ENCODE measurements at places on chromosomes 4 and X.

DNA sequence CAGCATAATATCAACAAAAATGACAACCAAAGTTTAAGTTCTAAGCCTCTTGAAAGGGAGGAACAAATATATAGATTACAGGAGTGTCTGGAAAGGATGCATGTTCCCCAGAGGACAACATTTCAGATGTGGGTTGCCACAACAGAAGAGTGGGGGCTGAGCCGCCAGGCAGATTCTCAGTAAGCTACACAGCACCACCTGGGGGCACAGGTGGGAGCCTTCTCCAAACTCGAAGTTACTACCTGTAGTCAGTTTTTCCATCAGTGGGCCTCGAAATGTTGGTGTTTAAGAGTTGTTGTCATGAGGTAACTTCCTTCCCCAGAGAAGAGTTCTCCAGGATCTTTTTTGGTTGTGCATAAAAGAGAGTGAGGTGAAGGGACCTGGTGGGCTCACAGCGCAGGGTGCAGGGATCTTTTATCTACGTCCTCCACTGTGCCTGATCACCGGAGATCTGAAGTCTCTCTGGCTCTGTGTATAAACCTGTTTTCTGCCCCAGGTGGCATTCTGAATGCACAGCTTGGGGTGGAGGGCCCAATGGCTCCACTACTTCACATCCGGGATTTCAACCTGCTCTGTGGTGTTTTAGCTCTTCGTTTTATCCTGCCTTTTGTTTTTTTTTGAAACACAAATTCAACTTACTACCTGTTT lies 58.4 kb upstream of the STS start:
- peak; percentile 14 for DNase-seq

- DNase-seq = no peak
Observed at GRCh38 chr4:182819751-182820150, 97.4 kb downstream of the DCTD start.

DNA sequence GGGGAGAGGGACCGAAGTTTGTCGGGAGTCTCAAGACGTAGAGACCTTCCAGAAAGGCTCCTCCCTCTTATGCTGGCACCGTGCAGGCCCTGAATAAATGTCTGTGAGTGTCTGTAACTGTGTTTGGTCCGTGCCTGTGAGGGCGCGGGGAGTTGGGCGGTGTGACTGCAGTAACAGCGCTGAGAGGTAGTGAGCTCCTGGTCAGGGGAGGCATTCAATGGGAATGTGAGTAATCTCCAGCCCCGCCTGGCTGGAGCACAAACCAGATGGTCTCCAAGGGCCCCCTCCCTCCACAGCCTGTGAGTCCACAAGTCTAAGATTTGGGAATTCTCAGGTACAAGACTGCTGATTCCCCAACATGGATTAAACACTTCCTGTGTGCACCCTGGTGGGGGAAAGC lies 100.0 kb downstream of the HMX1 start:
- DNase-seq = no peak

DNA sequence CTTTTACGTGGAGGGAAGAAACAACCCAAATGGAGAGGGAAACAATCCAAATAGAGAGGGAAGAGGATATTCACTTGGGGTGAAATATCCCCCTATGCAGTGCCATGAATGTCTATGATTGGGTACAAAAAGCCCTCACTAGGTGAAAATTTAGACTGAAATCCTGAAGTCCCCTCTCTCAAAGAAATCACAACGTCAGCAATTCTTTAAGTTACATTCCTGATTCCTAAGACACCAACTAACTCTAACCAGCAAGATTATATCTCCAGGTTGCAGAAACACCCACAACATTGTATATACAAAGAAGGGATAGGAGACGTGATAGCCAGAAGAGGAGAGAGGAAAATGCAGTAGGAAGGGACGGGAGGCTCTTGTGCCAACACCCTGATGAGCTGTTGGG lies 374.3 kb downstream of the DCAF12L2 start:
- DNase-seq = no peak

GRCh38 chrX:39439906-39440798 lies 638.9 kb downstream of the MID1IP1 start:
- no peak for DNase-seq

GRCh38 chr4:103934178-103934789 lies 214.5 kb upstream of the TACR3 start:
- DNase-seq = no peak

DNA sequence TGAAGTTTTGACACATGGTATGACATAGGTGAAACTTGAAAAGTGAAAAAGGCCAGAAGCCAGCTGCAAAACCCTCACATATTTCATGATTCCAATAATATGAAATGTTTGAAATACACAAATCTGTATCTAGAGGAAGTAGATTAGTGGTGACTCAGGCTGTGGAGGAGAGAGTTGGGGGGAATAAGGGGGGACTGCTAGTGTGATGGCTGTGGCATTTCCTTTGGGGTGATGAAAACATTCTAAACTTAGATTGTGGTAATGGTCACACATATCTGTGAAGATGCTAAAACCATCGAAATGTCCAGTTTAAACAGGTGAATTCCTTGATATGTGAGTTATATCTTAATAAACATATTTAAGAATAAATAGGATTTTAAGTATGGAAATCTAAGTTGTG lies 343.5 kb upstream of the SFRP2 start:
- no peak for DNase-seq

- DNase-seq = no peak
Observed at GRCh38 chrX:83501003-83501402, 7.1 kb upstream of the POU3F4 start.

GRCh38 chrX:45622538-45622937 lies 421.9 kb upstream of the DIPK2B start:
- no peak for DNase-seq

DNA sequence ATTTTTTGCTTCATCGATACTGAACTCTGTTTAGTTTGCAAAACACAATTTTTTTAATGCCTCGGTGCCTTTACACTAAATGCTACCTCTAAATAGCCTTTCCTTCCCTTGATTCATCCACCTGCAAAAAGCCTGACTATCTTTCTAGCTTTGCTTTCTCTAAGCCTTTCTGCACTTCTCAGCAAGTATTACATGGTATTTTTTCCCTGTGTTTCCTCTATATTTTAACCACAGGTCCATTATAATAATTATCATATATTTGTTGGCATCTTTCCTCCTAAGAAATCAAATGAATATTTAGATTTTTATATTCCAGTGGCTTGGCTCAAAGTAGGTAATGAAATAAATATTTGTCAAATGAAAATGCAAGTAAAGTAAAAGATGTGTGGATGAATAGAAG lies 196.2 kb downstream of the ARHGAP24 start:
- no peak for DNase-seq

- DNase-seq = no peak
Observed at GRCh38 chrX:16696956-16697355, 15.5 kb downstream of the CTPS2 start.

GRCh38 chr4:173370130-173370476 lies 651 bp upstream of the SAP30 start:
- peak; percentile 43 for DNase-seq

- DNase-seq = no peak
Observed at GRCh38 chr4:10611673-10612072, 72.9 kb downstream of the CLNK start.

DNA sequence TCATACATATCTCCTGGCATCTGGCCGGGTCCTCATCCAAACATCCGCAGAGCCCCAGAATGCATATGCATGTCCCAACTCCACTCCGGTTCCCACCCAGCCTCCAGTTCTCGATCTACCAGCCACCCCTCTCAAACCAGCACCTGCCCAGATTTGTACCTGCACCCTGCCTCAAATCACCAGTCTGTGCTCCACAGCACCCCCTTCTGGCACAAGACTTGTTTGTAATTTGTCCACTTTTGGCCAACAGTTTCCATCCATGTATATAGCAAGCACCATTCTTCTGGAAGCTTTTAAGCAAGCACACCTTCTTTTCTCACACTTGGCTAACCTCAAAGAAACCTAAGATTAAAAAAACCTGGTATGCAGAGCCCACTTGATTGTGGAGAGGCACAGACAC lies 644.1 kb downstream of the MID1IP1 start:
- DNase-seq = peak; percentile 46

- no peak for DNase-seq
Observed at GRCh38 chr4:111836601-111837000, 308.7 kb upstream of the FAM241A start.

GRCh38 chrX:63349307-63349706 lies 1.8 kb downstream of the SPIN4 start:
- no peak for DNase-seq

DNA sequence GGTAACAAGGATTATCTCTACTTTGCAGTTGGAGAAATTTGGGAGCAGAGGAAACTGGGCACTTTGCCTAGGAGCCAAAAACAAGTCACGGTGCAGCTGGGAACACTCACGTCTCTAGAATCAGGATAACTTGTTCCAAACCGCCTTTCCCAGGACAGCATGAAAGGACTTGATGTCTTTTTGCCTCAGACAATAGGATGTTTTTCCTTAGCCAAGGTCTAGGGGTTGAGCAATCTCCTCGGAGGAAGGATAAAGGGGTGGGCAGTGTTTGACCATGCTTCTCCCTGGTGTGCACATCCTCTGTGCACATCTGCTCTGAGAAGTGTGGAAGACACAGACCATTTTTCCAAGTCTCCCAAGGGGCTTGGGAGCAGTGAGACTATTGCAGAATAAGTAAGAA lies 1.7 kb upstream of the SPARCL1 start:
- DNase-seq = no peak

DNA sequence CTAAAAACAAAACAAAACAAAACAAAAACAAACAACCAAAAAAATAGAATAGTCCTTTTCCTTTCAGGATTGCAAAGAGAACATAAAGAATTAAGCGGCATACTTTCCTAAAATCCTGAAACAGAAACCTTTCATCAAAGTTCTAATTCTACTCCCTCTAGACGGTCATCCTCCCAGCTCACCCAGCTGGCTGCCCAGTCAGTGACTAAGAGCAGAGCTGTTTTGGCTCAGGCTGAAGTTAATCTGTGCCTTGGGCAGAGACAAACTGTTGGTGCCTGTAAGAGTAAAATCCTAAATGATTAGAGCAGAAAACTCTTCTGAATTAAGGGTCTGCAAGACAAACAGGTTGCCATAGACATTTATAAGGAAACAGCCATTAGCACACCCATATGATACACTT lies 17.6 kb upstream of the WAS start:
- no peak for DNase-seq

- DNase-seq = no peak
Observed at GRCh38 chr4:91754716-91755115, 549.0 kb upstream of the GRID2 start.

- DNase-seq = no peak
Observed at GRCh38 chrX:153603131-153603656, 4.3 kb upstream of the CCNQ start.

DNA sequence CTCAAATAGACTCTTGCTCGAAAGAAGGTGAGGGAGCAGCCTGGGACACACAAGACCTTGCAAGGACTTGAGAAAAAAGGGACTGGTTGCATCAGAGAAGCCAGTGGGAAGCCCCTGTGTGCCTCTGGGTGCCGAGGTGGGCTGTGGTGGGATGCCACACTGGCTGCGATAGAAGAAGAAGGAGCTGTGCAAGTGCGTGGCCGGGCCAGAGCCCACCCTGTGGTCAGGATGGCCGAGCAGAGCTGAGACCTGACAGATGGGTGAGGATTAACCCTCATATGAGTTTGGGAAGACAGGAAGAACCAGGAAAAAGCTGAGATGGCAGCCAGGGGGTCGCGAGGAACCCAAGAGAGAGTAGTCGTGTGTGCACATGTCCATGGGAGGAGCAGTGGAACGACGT lies 44.6 kb upstream of the HGFAC start:
- no peak for DNase-seq

- no peak for DNase-seq
Observed at GRCh38 chrX:119105826-119106225, 21.8 kb downstream of the KIAA1210 start.

DNA sequence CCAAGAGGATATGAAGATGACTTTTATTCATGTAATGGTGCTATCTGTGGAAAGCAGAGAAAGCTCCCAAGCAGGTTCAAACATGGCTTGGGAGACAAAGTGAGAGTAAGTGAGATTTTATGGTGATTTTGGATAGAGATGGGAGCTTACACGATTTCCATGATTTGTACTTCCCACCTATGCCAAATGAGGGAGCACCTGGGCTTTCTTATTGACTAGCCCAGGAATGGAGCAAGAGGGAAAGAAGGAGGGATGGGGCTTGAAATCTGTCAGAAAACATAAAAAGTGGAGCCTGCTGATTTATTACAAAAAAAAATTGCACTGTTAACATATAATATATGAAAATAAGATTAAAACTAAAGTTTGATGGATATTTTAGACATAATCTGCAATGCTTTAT lies 703.5 kb upstream of the PABPC4L start:
- DNase-seq = no peak

- no peak for DNase-seq
Observed at GRCh38 chr4:7828011-7828720, 111.5 kb downstream of the AFAP1 start.

- peak; percentile 18 for DNase-seq
Observed at GRCh38 chrX:76148753-76149152, 24.1 kb upstream of the PBDC1 start.

- no peak for DNase-seq
Observed at GRCh38 chr4:152981842-152982241, 45.7 kb downstream of the FHDC1 start.

DNA sequence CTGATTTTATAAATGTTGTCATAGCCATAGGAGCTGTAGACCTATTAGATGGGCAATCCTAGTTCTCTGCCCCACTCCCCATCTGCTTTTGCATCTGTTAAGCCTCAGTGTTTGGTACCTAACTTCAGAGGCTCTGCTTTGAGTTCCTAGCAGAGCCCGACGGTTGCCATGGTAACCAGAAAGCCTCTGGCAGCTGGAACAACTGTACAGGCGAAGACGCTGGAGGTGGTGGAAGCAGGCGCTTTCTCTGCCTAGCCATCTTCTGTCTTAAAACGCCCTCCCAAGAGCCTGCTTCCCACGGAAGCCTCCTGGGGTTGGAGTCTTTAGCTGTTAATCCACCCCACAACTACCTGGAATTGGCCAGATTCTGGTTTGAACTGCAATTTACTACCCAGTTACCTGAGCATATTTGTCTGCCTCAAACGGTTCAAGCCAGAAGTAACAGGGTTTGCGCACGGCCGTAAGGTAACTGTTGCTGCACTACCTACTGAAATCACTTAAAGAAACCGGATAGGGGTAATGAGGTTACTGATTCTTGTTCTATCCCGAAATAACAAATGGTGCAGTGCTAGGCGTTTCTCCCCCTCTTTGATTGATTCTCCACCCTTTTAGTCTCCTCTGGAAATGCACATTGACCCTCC lies 1.0 kb upstream of the GABRG1 start:
- DNase-seq = no peak

DNA sequence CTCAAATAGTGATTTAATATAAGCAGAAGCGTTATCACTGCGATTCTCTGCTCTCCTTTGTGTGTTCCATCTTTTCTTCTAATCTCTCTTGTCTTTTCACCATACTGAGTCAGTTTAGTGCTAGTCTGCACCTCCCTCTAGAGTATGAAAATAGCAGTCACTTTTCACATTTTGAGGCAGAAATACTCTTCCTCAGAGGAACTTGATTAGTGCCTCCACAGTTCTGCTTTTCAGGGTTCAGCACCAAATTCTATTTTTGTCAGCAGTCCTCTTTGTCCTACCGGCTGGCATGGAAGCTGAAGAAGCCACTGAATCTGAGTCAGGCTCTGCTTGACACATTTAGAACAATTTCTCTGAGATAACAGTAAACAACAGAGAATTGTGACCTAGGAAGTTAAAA lies 49.7 kb upstream of the ANKRD17 start:
- no peak for DNase-seq
